ENCODE measurements at places on chromosomes 3 and 15.

DNA sequence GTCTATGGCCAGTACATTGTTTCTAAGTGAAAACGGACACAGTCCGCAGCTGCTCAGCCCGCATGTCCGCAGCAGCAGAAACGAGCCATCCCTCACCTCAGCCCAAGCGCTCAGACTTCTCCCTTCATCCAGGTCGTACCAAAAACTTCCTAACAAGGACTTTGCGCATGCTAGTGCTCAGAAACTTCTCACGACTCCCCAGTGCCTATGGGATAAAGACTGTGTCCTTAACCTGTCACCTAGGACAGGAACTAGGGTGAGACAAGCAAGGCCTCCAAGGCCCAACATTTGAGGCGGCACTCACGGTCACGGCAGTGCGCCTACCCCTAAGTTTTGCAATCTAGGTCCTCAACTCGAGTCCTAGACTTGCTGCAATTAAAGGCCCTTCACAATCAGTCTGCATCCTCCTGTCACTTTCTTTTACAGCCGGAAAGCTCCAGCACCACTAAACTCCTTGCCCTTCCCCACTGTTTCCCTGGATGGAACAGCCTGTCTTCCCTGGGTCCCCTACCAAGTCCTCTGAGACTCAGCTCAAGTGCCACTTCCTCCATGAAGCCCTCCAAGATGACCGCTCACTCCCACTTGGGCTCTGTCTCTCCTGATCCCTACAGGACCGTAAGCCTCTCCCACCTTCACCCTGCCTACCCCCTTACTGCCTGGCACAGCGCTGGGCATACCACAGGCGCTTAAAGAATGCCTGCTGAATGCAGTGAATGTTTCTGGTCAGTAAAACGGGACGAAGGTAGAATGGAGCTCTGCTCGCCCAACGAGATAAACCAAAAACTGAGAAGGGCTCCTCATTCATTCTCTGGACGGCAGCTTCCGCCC lies 1.2 kb downstream of the CLN6 start:
- no peak for DNase-seq

- DNase-seq = no peak
Measured at GRCh38 chr15:90232196-90232595, 1.5 kb downstream of the CIB1 start.

GRCh38 chr3:13009132-13009945 lies 63.9 kb downstream of the IQSEC1 start:
- no peak for DNase-seq

GRCh38 chr3:4751502-4752101 lies 227.6 kb upstream of the BHLHE40 start:
- DNase-seq = no peak

GRCh38 chr3:106631373-106632108 lies 745.7 kb upstream of the CCDC54 start:
- DNase-seq = no peak

DNA sequence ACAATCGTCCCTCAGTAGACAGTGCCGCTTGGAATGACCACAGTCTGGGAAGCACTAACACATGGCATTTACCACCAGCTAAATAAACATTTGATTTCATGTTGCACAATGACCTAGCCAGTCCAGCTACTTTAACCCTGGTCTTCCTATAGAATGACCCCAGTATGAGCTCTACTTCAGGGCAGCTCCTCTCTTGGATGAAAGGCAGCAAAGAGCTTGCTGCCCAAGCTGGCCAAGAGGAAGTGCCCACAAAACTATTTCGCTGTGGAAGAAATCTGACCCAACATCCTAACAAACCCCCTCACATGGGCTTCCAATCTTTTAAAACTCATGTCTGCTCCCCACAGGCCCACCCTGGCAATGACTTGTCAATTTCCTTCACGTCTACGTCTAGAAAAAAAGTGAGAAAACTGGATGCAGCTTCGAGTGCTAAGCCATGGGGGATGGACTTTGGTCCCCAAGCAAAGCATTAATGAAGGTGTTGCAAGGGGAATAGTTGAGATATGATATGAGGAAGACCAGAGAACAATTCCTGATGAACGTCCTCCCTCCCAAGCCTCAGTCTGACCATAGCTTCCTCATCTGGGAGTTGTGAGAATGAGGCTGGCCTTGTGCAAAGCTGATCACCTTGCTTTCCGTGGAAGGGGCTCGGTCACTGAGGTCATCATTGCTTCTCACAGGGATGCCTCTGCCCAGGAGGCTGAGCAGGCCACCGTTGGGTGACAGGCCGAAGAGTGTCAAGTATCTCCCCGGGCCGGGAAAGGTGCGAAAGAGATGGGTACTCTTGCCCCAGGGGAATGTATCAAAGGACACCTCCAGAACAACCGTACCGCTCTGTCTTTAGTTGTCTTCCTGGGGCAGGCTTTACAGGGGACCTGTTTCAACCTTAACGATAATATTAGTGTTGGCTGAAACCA lies 964 bp downstream of the SLC25A20 start:
- no peak for DNase-seq

DNA sequence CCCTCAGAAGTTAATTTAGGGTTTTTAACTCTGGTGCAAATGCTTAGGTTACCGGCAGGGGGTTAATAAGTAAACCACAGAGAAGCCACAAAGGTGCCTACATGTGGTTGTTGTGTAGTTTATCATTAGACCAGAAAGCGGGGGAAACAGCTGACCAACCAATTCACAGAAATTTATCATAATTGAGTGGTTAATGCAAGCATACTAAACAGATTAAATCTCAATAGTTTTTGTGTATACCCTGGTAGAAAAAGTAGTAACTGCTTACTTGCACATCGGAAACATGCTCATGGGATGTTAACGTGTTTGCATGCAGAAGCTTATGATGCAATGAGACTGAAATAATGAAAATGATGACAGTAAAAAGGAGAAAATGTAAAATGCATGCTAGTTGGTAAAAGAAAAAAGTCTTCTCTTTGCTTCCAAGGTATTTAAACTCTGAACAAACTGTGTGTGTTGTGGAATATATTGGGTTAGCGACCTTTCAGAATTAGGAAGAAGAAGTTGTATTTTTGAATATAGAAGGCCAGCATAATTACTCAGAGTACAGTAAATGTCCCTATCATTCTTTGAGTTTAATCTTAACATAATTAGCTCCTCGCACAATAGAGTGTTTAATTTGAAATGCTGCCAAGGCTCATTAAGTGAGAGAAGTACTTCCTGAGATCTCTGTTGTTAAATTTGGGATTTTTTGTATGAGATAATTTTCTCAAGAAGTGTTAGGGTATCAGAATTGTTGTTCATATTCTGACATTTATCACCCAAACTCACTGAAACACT lies 316.2 kb downstream of the PTPRG start:
- DNase-seq = no peak
